ENCODE measurements at places on chromosomes 3 and 15.

DNA sequence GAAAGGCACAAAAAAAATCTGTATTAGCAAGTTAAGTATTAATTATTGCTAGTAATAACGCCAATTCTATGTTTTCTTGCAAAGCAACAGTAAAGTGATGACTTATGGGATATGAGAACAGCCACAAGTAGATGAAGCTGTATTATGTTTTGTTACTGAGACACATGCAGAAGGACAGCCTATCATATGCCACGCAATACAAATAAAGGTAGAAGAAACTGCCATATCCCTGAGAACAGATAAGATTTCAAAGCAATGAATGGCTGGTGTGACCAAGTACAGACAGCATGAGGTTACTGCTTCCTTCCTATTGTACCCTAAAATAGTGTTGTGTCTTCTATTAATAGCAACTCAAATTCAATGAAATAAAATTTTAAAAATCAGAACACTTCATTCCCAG lies 26.7 kb downstream of the STAG1 start:
- DNase-seq = no peak

- no peak for DNase-seq
Observed at GRCh38 chr3:69531576-69532546, 146.0 kb upstream of the FRMD4B start.

DNA sequence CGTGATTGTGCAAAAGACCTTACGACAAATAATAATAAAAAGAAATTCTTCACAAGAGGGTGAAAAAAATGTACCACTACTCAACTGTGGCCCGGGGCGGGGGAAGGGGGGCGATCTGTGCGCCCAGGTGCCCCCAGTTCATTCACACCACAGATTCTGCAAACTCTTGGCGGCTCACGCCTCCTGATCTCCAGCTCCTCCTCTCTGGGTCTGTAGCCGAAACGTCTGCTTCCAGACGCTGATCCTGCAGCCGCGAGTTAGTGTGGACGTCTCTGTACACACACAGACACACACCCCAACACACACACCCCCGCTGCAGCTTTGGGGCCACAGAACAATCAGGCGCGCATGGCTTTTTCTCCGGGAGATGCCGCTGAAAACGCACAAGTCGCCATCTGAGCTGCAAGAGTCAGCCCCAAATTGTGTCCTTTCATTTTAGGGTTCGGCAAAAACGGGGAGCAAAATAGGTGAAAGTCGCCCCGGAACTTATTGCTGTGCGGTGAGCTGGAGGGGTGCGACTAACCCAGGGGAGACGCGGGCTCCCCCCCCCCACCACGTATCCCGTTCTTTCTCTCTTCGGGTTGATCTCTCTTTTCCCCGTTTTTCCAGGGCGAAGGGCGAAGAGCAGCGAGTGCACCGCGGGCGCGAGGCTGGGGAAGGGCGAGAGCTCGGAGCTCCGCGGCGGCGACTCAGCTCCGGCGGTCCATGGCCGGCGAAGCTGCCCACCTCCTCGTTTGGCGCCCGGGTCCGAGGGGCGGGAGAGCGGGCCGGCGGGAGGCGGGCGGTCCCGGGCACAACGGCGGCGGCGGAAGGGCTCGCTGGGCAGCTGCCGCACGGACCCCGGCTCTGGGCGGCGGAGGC lies 505 bp upstream of the WNT5A start:
- DNase-seq = no peak

DNA sequence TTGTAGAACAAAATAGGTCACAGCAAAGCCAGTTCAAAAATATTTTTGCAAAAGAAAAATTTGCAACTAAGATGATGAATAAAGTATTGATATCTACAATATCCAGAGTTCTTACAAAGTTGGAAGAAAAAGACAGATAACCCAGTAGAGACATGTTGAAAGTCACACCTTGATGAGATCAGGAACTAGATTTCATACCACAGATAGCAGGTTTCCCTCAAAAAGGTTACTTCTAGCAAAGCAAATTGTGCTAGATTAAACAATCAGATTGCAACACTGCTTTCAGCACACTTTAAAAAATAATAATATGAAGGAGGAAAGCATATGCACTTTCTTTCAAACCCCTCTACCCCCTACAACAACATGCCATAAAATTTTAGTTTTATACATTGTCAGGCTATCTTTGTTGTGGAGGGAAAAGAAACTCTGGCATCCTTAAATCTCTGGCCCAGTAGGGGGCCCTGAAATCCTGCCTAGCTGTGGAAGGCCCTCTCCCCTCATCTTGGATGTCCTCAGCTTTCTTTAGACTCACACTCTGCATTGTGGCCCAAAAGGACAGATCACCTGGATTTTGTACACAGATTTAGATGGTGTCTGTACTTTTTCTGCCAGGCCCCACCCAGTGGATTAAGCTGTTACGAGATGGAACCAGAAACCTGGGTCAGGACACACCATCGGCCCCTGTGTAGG lies 50.9 kb downstream of the CCR3 start:
- DNase-seq = no peak

DNA sequence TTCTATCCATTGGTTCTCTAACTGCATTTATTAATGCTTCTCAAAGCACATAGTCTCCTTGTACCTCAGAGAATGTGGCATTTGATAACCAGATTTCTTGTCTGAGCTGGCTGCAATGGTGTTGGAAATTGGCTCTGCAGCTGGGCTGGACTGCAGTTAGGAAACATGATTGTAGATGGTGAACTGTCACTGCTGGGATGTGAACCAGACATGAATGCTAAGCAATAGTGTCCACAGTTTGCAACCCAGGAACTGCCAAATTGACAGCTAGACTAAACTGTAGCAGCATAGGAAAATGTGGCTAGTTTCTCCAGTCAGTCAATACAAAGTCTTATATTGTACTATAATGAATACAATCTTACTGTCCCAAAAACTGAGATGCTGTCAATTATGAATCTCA lies 656.6 kb upstream of the GOLIM4 start:
- DNase-seq = no peak

DNA sequence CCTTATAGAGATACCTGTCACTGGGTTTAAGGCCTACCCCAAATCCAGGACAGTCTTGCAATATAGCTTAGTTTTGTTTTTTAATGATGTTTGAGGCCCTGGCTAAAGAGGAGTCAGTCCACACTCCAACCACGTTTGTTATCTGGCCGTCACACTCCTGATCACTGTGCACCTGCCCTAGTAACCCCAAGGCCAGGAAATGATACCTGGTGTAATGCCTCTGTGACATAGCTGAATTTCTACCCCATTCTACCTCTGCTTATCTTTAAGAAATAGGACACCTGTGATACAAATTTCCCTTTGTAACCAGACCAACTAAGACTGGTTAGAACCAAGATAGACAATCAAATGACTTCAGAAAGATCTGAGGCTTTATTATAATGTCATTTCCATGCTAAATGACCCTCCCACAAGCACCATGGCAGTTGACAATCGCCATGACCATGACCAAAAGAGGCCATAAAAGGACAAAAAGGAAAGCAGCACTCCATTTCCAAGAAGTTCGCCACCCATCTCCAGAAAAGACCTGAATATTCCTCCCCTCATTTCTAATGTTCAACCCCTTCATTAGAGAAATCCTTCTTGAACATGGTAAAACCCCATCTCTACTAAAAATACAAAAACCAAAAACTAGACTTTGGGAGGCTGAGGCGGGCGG lies 4.8 kb upstream of the RTP3 start:
- DNase-seq = no peak

DNA sequence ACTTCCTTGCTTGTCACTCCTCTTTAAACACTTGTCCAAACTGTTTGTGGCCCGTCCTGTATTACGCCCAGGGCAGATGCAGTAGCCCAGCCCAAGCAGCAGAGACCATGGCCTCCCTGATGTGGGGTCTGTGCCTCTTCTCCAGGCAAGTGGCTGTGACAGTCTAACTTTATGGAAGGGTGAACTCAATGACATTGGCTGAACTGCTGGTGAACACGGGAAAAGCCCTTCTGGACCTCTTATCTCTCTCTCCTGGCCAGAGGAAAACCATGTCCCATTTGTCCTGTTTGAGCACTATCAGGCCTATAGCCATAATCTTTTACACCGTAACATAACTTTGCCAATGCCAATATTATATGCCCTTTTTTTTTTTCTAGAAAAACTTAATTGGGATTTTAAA lies 67.6 kb downstream of the SMAD3 start:
- no peak for DNase-seq

DNA sequence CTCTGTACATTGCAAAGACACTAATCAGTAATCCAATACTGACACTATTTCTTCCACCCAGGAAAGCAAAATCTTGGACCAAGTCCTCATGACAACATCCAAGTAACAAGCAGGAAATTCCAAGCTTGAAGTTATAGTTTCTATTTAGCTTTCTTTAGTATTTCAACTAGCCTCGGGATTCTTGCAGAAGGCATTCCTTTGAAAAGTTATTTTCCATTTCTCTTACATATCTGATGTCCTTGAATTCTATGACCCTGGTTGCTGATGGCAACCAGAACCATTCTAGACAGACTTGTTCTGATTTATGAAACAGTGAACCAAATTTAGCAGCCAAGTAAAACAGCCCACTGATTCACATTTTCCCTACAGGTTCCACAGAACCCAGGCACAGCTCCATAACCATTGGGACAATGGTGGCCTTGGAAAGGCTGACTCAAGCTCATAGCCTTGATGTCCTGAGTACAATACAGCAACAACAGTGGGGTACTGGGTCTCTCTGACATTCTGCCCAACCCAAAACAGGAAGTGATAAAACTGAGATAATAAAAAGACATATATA lies 26.5 kb downstream of the P3H2 start:
- DNase-seq = no peak
